ENCODE measurements at places on chromosomes 3 and 15. TPM values are rescaled to one million over a fixed set of nuclear protein-coding genes. Genes with fewer than 3 reads are reported as not detected.

DNA sequence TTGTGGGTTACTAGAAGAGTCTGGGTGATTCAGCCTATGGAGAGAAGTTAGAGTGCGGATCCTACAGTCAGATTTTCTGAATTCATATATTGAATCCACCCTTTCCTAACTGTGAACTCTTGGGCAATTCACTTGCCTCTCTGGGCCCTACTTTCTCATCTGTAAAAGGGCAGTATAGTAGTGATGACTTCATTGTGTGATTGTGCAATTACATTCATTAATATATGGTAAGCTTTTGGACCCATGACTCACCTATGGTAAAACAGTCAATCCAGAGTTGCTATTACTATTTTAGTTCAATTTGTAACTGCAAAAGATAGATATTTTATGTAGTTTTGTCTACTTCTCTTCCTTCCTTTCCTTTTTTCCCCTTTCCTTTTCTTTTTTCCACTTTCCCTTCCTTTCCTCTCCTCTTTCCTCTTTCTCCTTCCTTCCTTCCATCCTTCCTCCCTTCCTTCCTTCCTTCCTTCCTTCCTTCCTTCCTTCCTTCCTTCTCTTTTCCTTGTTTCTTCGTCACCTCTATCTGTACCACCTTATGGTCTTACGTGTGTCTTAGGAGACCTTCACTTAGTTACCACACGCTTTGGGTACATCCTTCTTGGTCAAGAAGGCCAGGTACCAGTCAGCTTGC, 37.0 kb downstream of the GMNC start:
- no peak for ATAC-seq

- ATAC-seq = no peak
Observed at GRCh38 chr15:38231436-38231835, 21.2 kb upstream of the SPRED1 start.

DNA sequence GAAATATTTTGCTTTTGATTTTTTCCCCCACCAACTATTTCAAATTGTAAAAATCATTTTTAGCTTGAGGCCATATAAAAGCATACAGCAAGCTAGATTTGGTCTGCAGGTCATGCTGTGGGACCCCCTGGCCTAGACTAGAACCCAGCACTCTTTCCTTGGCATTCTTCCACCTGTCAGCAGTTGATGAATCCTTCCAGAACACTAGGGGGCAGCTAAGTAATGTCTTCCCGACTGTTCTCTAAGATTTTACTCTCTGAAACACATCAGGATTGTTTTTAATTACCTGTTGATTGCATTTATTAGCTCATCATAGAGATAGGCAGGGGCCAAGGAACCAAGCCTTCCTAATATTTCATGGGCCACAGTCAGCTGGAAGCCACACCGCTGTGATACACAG, 174.5 kb downstream of the CACNA1D start:
- ATAC-seq = no peak

Gene PP2D1
- not detected for total RNA-seq

DNA sequence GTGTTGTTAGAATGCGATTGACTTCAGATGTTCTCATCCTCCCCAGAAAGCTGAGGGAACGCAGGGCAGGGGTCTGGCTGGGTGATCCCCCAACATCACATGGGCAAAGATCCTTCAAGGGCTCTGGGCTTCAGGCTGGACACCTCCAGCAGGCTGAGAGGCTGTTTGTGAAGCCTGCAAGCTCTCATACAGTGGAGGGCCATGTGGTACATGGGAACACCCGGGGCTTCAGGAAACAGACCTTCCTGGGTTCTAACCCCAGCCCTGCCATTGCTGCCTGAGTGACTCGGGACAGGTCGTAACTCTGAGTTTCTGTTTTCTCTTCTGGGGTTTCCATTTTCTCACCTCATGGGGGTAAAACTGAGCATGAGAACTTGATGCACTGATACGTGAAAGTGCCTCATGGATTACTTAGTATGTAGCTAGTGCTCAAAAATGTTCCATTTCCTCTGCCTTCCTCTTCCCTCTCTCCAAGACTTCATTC, 81.2 kb downstream of the TLE3 start:
- ATAC-seq = no peak

GRCh38 chr15:101232677-101233076, 19.2 kb downstream of the CHSY1 start:
- ATAC-seq = no peak

GRCh38 chr3:117557464-117558090, 848.0 kb downstream of the TUSC7 start:
- ATAC-seq = no peak

DNA sequence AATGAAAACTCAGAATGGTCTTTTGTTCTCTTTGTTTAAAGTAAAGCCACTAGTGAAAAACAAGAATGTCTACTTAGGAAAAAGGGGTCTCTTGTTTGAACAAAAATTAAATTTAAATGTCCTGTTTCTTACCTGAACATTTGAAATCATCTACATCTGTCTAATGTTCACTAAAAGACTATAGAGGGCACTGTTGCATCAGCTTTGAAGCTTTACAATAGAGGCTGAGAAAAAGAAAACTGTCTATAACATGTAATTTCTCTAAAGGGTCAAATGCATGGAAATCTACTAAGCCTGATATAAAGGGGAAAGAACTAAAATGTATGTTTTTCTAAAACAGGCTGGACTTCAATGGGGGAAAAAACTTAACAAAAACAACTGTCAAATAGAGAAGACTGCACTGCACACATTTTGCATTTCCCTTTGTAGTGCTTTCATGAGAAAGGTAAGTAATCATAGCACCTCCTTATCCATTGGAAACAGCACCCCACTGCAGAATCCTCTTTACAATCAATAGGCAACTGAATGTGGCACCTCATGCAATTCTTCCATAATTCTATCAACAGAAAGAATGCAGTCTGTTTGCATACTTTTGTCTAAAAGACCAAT, 26.3 kb downstream of the DPH6 start:
- ATAC-seq = no peak

DNA sequence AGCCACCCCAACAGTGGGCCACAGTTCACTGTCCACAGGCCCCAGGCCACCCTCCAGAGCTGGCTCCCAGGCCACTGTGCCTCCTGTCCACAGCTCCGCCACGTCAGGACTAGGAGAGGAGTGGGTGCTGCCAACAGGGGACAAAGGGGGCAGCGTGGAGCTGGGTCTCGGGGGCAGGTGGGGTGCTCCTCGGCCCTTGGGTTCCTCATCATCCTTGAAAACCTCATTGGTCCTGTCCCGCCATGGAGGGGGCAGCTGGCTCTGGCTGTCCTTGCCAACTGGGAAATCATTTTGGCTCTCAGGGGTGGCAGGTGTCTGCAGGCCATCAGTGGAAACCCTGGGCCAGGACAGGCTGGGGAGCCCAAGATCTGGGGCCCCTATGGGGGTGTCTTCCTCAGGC, 45.2 kb downstream of the ADAMTS7 start:
- no peak for ATAC-seq

DNA sequence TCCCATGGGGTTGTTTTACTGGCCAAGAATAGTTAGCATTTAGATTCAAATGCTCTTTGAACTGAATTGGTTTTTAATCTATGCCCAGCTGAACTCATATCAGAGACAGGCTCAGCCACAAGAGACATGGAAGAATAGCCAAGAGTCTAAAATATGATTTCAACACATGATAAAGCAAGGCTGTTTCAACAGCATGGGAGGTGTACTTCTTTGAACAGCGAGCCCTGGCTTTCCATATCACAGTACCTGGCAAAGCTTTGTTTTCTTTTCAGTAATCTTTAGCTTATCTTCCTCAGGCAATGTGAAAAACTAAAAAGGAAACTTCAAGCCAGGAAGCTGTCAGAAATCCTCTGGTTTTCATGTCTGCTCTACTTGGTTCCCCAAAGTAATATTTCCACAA, 413.6 kb upstream of the ADAMTS9 start:
- no peak for ATAC-seq

- no peak for ATAC-seq
Observed at GRCh38 chr3:38349684-38350359, 3.2 kb downstream of the XYLB start.

DNA sequence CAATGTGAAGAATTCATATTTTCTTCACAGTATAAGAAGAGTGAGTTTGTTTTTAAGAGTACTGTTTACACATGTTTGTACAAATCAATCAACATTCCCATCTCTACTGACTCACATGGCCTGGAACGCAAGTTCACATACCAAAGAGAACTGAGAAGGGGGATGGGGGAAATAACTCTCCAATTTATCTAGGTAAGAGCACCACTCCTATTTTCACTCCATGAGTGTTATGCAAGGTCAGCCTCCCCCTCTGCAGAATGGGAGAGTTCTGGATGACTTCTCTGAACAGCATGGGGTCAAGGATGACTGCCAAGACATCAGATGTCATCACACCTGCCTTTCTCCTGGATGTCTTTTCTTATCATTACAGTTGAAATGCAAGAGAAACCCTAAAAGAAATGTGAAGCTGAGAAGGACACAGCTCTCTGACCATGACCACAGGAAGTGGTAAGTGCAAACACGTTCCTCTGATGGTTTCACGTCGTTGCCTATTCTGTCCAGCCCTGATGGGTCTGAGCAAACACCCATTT, 95.2 kb downstream of the SEMA6D start:
- no peak for ATAC-seq

Gene NEDD4
- total RNA-seq = 37.6 TPM

GRCh38 chr3:15998911-15999310, 175.6 kb upstream of the GALNT15 start:
- ATAC-seq = no peak

Gene NMB
- total RNA-seq = 4.5 TPM

DNA sequence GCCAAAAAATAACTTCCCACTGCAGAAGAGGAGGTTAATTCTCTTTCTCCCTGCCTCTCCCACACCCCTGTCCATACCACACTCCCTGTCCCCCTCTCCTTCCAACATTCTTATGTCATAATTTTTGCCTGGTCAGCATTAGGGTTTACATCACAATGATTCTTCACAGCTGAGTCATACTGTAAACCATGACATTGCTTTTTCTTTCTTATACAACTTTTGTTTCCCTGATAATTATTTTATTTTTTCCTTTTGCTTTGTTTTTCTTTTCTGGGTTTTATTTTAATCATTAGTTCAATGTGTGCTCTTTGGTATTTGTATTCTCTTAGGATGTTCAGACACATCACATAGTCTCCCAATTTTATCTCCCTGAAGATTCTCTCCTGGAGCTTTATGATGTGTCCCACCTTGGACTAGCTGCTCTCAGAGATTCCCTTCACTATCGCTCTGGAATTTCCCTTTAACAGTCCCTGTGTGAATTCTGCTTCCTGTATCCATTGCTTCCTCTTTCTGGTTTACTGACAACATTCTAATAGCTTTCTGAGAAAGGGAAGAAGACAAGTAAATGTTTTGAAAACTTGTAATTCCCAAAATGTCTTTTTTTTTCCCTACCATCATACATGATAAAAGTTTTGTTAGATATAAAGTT, 70.7 kb downstream of the SOX2 start:
- ATAC-seq = no peak

- ATAC-seq = no peak
Observed at GRCh38 chr3:23331141-23331935, 128.2 kb downstream of the UBE2E2 start.

- ATAC-seq = no peak
Observed at GRCh38 chr15:83657549-83657948, 3.6 kb downstream of the ADAMTSL3 start.

Gene SPATA16
- total RNA-seq = not detected

DNA sequence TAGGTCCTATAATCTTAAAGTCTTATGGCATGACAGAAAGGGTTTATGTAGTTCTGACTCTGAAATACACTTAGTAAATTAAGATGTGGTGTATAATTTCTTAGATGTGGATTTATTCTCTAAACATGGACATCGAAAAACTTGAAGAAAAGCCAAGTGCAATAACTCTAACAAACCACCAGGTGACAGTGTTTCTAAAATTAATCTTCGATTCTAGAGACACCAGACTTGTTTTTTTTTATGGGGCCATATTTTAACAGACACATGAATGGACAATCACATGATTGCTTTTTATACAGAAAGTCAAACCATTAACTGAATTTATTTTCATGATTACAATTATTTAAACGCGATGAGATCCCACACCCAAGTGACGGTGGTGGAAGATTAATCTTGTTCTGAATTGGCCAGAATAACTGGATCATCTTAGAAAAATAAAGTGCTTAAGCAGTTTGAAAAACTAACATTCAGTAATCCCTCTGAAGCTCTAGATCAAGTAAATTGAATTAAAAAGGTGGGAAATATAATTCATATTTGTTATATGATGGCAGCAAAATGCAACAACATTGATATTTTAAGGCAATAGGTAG, 305.1 kb downstream of the LSAMP start:
- ATAC-seq = no peak

DNA sequence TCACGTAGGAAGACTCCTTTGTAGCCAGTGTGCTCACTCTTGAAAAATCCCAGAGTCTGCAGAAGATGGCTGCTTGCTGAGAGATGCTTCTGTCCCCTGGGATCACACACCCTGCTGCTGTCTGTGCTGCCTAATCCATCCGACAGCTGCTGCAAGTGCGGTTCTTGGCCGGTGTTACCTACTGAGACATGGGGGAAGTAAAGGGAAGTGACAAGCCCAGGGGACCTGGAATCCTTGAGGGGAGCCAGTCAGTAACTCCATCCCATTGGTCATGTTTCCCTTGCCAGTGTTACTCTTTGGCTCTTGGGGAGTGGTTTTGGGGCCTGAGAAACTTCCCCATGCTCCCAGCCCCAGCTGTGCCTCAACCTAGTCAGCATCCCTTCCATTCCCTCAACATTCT, 8.3 kb upstream of the CPNE9 start:
- no peak for ATAC-seq

DNA sequence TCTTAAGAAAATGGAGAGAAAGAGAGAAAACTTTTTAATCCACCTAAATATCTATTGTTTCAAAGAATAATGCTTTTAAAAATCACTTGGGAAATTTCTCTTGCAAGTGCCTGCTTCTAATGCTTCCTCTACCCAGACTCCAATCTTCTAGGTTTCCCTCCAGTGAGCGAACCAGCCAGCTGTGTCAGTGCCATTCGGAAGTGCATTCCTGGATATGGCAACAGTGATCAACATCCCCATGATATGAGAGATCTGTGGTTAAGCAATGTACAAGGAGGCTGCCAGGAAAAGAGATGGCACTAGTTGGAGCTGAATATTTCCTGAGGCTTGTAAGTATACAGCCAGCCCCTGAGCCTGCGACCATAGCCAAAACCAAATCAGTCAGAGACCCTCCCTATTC, 53.3 kb upstream of the KCNMB2 start:
- ATAC-seq = no peak

- ATAC-seq = no peak
Observed at GRCh38 chr3:137011153-137011552, 53.4 kb downstream of the IL20RB start.

DNA sequence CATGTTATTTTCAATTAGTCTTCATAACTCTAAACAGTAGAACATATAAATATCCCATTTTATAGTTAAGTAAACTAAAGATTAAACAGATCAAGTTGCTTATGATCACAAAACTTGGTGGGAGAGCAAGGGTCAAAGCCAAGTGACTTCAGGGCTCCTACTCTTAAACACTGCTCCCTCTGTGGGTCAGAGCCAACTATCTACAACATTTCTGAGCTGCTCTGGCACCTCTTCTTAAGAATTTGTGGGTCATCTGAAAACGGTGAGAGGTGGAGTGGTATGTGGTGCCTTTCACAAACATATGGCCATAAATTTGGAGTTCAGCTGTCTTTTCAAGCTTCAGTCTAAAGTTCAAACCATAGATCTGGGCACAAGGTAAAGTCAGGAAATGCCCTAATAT, 10.9 kb downstream of the ATG3 start:
- ATAC-seq = no peak

GRCh38 chr3:21839592-21839991, 88.6 kb upstream of the ZNF385D start:
- peak; percentile 77 for ATAC-seq

Data from gastroesophageal sphincter (tissue), 4 donors.